ENCODE measurements at places on chromosomes 6 and 20. TPM values are rescaled to one million over a fixed set of nuclear protein-coding genes. Genes with fewer than 3 reads are reported as not detected.

SLC17A1 gene
- 11.1 TPM for total RNA-seq

STMND1 gene
- not detected for total RNA-seq

- H3K4me1 ChIP-seq, result no peaks in the 10 kb centered on the region
- no peaks in the 10 kb centered on the region for H3K27me3 ChIP-seq
- H3K27ac ChIP-seq, result no peak overlapping the region
- no peak for DNase-seq
Observed at GRCh38 chr6:132052096-132052495, 100.9 kb upstream of the CCN2 start.

- H3K36me3 ChIP-seq, result no peaks in the 10 kb centered on the region
- H3K27me3 ChIP-seq, result peaks cover 7% of the 10 kb centered on the region
- H3K4me3 ChIP-seq, result no peak overlapping the region
- H3K27ac ChIP-seq, result no peak overlapping the region
Observed at GRCh38 chr6:168439794-168440450, 1.1 kb upstream of the SMOC2 start.

DNA sequence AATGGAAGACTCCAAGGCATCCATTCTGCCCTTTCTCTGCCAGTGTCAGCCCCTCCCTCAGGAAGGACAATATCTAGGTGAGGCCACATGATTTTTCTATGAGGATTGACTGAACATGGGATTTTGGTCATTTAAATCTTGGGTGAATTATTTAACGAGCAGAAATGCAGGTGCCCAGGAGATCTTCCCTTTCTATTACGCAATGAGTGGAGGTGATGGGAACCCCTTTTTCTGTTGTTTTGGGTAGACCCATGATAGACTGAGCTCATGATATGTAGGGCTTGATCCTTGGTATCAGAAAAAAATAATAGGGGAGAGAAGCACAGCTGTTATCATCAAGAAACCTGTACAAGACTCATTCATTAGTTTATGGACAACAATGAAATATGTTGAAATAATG is 112.6 kb upstream of the SPTLC3 start:
- H3K4me3 ChIP-seq, result no peak overlapping the region
- no peaks in the 10 kb centered on the region for H3K4me1 ChIP-seq
- H3K36me3 ChIP-seq, result no peaks in the 10 kb centered on the region
- DNase-seq, result no peak

DNA sequence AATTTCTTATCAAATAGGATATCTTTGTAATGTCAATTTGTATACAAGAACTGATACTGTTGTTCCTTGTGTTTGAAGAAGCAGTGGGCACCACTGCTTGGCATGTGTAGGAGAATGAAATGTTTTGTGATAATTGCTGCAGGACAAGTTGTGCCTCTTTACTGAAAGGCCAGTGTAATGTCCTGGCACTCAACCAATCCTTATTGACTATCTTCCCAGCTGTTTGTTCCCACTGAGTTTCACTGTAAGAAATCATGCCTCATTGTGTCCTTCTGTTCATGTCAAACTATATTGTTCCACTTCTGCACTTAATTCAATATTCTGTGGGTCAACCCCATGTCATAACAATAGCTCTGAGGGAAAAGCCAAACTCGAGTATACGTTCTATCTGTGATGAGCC is 136.1 kb upstream of the FAM83B start:
- no peaks in the 10 kb centered on the region for H3K36me3 ChIP-seq
- H3K27me3 ChIP-seq, result no peaks in the 10 kb centered on the region
- no peak overlapping the region for H3K4me3 ChIP-seq
- H3K4me1 ChIP-seq, result peaks cover 7% of the 10 kb centered on the region

DNA sequence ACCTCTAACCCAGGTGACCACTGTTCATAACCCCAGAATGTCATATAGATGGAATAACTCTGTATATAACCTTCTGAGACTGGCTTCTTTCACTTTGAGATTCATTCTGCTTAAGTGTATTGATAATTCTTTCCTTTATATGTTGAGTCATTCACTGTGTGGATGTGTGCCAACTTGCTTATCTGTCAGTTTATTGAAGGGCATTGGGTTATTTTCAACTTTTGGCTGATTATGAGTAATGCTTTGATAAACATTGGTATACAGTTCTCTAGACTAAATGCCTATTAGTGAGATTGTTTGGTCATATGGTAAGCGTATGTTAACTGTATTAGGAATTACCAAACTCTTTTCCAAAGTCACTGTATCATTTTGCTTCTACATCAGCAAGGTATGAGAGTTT is 453.4 kb upstream of the SPTLC3 start:
- H3K4me1 ChIP-seq, result no peaks in the 10 kb centered on the region
- no peak overlapping the region for H3K27ac ChIP-seq
- no peaks in the 10 kb centered on the region for H3K27me3 ChIP-seq
- DNase-seq, result no peak

- no peak for DNase-seq
- no peak overlapping the region for H3K4me3 ChIP-seq
- H3K36me3 ChIP-seq, result no peaks in the 10 kb centered on the region
- H3K27ac ChIP-seq, result no peak overlapping the region
- H3K27me3 ChIP-seq, result no peaks in the 10 kb centered on the region
Observed at GRCh38 chr6:15340775-15341174, 94.9 kb downstream of the JARID2 start.

GRCh38 chr6:157937916-157938315 is 43.7 kb upstream of the SYNJ2 start:
- peaks cover 71% of the 10 kb centered on the region for H3K36me3 ChIP-seq
- H3K4me3 ChIP-seq, result no peak overlapping the region
- H3K27ac ChIP-seq, result no peak overlapping the region
- H3K27me3 ChIP-seq, result no peaks in the 10 kb centered on the region

DNA sequence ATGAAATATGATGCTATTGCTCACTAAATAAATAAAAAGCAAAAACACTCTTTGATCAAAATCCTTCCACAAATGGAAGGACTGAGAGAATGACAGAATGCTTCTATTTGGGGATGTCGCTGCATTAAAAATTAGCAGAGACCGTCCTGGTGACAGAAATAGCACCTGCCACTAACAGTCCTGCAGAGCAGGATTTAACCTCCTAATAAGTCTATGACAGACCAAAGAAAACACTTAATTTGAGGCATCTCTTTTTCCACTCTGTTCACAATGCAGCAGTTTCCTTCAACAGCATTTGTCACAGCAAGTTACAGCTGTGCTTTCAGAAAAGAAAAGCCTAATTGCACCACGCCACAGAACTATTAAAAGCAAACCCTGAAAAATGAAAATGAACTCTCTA is 140.6 kb upstream of the BEND6 start:
- no peaks in the 10 kb centered on the region for H3K27me3 ChIP-seq
- no peak overlapping the region for H3K4me3 ChIP-seq
- H3K4me1 ChIP-seq, result no peaks in the 10 kb centered on the region
- no peak for DNase-seq
- no peaks in the 10 kb centered on the region for H3K36me3 ChIP-seq
- H3K27ac ChIP-seq, result no peak overlapping the region

GRCh38 chr6:52877786-52878185 is 31.7 kb downstream of the GSTA3 start:
- no peaks in the 10 kb centered on the region for H3K27me3 ChIP-seq
- DNase-seq, result no peak
- H3K36me3 ChIP-seq, result no peaks in the 10 kb centered on the region
- H3K4me3 ChIP-seq, result no peak overlapping the region
- H3K27ac ChIP-seq, result no peak overlapping the region
- no peaks in the 10 kb centered on the region for H3K4me1 ChIP-seq

DNA sequence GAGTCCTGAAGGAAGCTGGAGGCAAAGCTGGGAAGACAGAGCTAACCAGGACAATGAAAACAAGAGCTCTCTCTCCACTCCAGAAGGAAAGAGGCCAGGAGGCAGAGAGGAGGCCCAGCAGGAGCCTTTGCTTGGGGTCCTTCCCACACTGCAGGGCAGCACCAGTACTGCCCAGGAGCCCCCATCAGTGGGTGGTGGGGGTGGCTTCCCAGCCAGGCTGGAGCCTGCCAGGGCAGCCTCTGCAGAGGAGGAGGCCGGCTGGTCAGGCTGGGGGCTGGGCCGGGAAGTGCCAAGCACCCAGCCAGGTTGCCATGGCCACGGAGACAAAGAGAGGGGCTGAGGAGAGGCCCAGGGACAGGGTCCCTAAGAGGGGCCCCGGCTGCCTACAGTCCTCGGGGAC is 33.4 kb downstream of the PREX1 start:
- H3K27me3 ChIP-seq, result no peaks in the 10 kb centered on the region
- no peaks in the 10 kb centered on the region for H3K36me3 ChIP-seq
- H3K4me1 ChIP-seq, result peaks cover 9% of the 10 kb centered on the region

DNA sequence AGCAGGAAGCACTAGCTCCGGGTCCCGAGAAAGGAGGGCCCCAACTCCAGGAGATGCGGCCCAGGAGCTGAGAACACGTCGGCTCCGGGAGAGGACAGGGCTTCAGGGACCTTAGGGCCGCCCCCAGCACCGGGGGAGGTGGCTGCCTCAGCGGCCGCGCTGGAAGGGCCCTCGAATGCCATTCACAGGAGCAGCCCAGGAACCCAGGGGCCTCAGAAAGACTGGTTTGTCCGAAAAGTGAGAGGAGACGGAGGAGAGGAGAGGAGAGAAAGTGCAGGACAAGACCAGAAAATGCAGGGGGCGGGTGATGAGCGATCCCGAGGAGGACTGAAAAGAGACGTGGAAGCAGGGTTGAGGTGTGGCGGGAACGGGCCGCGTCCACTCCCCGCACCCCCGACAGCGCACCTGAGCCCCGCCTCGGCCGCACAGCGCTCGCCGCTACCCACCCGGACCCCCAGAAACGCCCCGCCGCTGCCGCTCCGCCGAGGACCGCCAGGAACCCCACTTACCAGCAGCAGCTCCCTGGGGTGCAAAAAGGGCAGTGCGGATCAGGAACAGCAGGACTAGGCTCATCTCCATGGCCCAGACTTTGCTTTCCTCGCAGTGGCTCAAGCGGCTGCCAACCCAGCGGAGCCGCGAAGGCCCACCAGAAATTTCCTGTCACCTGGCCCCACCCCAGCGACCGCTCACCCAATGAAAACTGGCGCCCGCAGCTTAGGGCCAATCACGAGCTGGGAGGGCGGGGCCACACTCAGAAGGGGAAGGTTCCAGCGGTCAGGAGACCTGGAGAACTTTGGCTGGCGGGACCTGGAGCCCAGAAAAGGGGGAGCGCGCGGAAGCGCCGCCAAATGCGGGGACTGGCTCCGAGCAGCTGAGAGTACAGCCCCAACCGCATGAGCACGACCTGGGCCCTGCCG is 25.4 kb downstream of the HLA-F start:
- H3K36me3 ChIP-seq, result no peaks in the 10 kb centered on the region
- peak overlapping the region; percentile 45 for H3K4me3 ChIP-seq
- peak overlapping the region; percentile 71 for H3K27ac ChIP-seq
- H3K4me1 ChIP-seq, result peaks cover 24% of the 10 kb centered on the region
- H3K27me3 ChIP-seq, result no peaks in the 10 kb centered on the region
- DNase-seq, result peak; percentile 90

DNA sequence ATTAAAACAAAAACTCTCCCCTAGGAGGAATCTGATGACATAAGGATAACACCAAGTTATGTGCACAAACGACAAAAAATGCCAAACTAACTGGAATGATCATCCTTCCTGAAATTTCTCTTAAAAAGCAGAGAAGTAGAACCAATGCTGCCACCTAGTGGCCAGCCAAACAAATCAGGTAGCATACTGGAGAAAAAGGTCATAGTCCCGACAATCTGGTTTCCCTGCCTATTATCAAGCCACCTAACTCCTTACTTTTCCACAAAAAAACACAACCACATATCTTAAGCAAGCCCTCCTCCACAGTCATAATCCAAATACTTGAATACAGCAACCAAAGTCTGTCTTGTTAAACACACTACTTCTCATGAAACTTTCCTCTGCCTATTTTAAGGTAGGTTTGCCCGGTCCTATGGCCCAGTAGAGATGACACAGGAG is 5.3 kb downstream of the OARD1 start:
- H3K4me3 ChIP-seq, result no peak overlapping the region
- H3K4me1 ChIP-seq, result peaks cover 3% of the 10 kb centered on the region
- peak; percentile 81 for DNase-seq
- H3K27me3 ChIP-seq, result no peaks in the 10 kb centered on the region
- H3K36me3 ChIP-seq, result no peaks in the 10 kb centered on the region

DNA sequence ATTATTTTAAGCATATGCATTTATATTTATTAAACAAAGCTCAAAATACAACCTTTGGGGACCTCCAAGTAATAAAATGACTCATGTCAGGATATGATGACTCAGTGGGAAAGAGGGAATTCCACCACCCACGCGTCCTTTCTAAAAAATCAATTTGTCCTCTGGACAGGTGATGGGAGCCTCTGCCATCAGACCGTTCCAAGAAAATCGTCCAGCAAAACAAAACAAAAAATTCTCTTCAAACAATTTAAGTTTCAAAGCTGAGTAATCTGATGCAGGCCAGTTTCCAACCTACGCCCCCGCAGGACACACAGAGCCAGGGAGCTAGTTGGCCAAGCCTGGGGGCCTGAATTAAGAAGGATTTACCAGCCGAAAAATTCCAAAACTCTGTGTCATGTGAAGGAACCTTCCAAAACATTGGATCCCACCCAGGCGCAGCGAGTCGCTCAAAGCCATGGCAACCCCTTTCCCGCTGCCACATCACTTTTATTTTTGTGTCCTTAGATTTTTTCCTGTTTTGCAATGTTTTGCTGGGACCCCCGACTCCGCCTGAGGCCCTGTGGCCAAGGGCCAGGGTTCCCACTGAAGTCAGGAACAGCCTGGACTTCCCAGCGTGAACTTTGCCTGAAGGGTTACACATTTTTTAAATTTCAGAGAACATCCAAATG is 95.3 kb downstream of the NFATC2 start:
- no peak for DNase-seq
- H3K27ac ChIP-seq, result peak overlapping the region; percentile 65
- H3K36me3 ChIP-seq, result peaks cover 7% of the 10 kb centered on the region
- no peak overlapping the region for H3K4me3 ChIP-seq

All from liver (tissue), 10 donors.